ENCODE measurements at places on chromosomes 16 and 17.
A peak's percentile ranks its signal among the peaks of the same experiment; 100 is the strongest.

- DNase-seq: no peak
Observed at GRCh38 chr17:35740216-35740615, 8.8 kb downstream of the RASL10B start.

GRCh38 chr17:35023538-35023937, 40.0 kb downstream of the RFFL start:
- no peak for DNase-seq

DNA sequence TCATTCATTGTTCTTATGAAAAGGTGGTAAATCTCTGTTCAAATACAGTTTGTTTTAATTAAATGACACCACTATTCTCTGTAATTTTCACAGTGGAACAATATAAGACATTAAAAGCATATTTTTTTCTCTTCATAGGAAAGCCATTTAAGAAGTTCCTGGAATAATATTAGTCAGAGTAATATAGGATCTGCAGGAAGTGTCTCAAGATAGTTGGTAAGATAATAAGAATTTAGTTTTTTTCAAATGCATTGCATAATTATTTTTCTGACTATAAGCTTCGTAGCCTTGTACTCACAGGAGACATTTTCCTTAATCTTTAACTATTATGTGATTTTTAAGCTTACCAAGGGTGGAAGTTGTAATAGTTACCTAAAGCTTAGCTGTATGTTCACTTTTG, 16.9 kb downstream of the STXBP4 start:
- no peak for DNase-seq

DNA sequence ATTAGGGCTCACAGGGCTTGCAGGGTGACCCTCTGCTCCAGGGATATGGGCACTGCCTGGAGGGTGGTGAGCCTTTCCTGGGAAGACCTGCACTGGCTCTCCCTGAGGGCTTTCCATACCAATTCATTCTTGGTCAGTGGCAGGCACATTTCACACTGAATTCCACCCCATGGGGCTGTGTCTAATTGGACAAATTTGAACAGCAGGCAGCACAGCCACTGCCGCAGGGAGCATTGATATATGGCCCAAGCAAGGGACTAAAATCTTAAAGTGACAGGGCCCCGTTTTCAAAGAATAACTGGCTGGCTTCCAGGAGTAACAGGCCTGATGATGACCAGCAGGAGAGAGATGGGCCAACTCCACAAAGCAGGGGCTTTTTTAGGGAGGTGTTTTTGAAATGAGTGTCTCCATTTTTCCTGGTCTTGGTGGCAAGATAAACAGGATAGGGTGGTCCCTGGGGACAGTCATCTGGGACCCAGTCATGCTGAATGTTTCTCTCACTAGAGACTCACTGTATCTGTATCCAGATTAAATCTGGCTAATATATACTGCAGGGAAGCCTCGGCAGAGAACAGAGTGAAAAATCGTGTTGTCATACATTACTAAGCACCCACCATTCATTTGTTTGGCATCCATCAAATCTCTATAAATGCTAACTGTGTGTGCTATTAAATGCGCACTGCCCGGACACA, 74.1 kb upstream of the TBX2 start:
- DNase-seq: no peak

GRCh38 chr17:20920815-20921199, 122.0 kb downstream of the USP22 start:
- no peak for DNase-seq

DNA sequence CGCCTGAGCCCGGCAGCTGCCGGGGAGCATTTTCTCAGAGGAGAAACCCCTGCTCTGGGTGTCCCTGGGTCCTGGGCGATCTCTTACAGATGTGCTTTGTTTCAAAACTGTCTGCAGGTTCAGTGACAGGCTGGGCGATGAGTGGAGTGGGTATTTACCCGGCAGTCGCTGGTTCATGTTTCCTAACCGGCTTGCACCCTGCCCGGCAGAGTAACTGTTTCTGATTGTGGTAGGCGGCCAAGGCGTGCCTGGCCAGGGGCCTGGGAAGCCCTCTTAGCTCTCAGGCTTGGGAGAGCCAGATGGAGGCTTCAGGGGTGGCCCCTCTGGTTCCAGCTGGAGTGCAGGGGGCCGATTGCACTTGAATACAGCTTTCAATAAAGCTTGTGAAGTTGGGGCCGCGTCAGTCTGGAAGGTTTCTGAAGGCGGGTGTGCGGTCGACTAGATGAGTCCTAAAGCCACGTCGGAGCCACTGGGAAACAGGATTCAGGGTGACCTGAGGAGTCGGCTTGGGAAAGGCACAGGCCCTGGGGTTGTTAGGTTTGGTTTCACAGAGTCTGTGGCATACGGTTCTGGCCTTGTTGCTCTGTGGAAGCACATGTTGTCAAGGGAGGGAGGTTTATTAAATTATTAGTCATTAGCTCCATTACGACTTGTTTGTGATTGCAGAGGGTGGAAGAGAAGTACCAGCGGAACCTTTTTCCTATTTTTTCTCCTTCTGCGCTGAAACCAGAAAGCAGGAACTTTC, 1.4 kb downstream of the BAIAP2 start:
- DNase-seq: no peak

DNA sequence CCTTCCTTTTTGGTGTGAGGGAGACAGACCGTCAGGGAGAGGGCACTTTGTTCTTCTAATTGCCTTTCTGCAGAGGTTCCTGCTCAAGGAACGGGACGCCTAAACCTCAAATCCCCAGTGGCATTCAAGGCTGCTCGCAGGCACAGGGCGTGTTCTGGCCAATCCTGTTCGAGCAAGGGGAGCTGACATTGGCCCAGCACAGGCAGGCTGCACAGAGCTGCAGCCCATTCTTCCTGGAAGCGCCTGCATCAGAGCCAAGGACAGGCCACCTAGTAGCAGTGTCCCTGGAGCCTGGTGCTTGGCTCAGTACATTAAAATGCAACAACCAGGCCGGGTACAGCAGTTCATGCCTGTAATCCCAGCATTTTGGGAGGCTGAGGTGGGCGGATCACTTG, 72.2 kb upstream of the CREBBP start:
- DNase-seq: no peak

- DNase-seq: peak; percentile 81
Observed at GRCh38 chr17:48814504-48814903, 2.5 kb downstream of the TTLL6 start.

Measured in germinal center (tissue), 1 donor.